ENCODE measurements at places on chromosomes 2 and 18.

GRCh38 chr18:22946217-22946616, 13.1 kb downstream of the RBBP8 start:
- peak; percentile 6 for DNase-seq

DNA sequence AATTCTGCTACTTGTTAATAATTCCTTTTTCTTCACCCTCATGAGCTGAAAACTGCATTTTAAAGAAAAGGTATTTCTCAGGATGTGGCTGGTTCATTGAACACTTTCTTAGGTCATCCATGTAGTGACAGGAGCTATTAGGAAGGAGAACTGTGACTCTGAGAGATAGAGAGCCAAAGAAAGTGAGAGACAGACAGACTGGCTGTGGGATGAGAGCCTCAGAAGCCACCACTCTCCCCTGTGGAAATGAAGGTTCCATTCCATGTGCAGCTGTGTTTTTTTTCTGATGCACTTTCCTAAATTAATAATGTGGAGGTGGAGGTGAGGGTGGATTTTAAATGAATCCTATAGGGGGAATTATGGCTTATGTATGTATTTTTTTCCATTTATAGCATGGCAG, 113.3 kb downstream of the FAM210A start:
- no peak for DNase-seq

DNA sequence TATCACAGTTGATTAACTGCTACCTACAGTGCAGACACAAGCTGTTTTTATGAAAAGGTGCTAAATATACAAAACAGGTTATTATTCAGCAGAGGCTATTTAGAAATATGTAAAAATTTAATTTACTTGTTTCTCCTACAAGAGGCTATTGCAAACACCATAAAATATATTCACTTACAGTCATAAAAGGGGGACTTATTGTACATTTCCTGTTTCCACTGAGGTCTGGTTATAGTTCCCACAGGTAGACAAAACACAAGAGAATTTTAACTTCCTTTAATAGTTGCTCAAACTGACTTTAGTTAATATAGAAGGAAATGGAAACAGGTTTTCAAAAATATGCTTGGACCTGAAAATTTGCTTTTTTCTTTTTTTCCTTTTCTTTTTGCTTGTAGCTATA, 40.0 kb upstream of the FRZB start:
- DNase-seq = no peak

DNA sequence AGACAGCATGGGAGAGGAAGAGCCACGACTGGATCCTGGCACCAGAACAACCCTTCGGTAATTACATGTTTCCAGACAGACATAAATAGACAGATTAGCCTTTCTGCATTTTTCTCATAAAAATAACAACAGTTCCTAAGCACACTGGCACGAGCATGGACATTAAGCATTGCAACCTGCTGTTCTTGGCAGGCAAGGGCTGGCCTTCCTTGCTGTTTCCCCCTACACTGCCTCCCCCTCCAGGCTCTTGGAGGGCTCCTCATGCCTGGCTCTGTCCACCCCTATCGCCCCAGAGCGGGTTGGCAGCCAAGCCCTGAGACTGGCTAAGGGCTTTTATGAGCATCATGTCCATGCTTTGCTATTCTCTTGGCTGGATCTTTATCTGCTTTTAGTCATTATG, 89.6 kb downstream of the TTC32 start:
- DNase-seq = peak; percentile 73

GRCh38 chr18:23669804-23670405, 7.2 kb upstream of the ANKRD29 start:
- DNase-seq = no peak

DNA sequence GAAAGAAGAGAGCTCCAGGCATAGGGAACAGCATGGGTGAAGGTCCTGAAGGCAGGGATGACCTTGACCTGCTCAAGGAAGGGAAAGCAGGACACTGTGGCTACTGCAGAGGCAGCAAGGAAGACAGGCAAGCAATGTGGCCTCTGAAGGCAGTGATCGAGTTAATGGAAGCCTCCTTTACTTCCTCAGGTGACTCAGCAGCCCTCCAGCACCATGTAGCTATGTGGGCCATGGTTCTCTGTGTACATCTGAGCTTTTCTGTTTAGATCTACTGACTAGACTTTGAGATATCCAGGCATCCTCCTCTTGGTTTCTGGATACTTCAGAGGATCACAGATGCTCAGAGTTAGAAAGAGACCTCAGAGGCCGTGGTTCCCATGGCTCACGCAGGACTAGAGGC, 107.3 kb upstream of the PID1 start:
- DNase-seq = no peak

- no peak for DNase-seq
Observed at GRCh38 chr18:75129717-75130477, 79.0 kb downstream of the PTGR3 start.

- DNase-seq = no peak
Observed at GRCh38 chr2:120831086-120831485, 95.4 kb downstream of the GLI2 start.

DNA sequence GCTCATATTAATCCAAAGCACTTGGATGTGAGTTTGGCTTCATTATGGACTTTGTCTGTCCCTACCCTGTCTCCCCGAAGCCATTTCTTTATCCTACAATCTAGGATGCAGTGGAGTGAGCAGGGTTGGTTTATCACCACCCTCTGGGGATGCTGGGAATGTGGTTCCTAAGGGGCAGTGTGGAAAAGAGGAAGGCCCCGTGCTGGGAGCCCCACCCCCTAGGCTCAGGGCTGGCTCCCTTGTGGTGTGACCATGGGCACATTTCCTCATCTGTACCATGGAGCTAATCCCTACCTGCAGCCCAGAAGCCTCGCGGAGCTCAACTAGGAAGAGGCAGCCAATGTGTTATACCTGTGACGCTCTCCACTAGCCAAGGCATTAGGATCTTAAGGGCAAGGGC, 92.5 kb downstream of the TGOLN2 start:
- DNase-seq = no peak

GRCh38 chr2:44974064-44974715, 32.7 kb downstream of the SIX3 start:
- peak; percentile 52 for DNase-seq

DNA sequence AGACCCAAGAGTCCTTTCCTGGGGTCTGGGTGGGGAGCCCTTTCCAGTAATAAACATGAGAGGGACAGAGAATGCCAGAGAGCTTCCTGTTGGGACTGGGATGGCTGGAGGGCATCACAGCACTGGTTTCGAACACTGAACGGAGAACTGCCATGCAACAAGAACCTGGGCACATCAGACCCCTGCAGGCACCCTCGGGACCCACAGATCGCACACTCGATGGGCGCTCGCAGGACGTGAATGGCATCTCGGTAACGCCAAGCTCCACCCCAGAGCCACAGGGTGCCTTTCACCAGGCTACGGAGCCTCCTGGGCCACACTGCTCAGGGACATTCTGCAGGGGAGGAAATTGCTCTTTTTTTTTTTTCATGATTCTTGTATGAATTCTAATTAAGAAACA, 25.1 kb downstream of the SLC66A2 start:
- no peak for DNase-seq
